Glomerular endothelial cell (primary cell): ENCODE measurements at places on chromosomes 7 and 10. TPM values are rescaled to one million over a fixed set of nuclear protein-coding genes. Genes with fewer than 3 reads are reported as not detected.
A peak's percentile ranks its signal among the peaks of the same experiment; 100 is the strongest.

DNA sequence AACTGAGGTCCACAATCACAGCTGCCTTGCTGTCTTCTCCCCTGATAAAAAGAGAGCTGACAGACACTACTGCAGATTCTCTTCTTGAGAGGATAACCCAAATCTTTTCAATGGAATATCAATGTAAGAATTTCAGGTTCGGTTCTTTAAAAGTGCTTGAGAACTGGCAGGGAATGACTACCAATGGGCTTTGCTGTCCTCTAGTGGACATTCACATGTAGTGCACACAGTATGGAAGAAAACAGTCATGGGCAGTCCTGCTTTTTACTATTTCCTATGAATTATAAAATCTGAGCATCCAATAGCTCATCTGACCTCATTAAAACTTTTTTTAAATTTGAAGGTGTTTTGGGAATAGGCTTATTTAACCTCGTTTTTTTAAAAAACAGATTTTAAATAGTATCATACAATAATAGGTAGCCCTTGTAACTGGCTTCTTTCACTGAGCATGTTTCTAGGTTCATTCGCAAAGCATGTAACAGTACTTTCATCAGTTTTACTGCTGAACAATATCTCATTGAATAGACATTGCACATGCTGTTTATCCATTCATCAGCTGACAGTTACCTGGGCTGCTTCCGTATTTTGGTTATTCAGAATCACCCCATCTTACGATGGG lies 18.3 kb downstream of the FZD9 start:
- peak; percentile 56 for DNase-seq

The PAX2 gene
- total RNA-seq, result 3.2 and 3.9 TPM in 2 replicates

DNA sequence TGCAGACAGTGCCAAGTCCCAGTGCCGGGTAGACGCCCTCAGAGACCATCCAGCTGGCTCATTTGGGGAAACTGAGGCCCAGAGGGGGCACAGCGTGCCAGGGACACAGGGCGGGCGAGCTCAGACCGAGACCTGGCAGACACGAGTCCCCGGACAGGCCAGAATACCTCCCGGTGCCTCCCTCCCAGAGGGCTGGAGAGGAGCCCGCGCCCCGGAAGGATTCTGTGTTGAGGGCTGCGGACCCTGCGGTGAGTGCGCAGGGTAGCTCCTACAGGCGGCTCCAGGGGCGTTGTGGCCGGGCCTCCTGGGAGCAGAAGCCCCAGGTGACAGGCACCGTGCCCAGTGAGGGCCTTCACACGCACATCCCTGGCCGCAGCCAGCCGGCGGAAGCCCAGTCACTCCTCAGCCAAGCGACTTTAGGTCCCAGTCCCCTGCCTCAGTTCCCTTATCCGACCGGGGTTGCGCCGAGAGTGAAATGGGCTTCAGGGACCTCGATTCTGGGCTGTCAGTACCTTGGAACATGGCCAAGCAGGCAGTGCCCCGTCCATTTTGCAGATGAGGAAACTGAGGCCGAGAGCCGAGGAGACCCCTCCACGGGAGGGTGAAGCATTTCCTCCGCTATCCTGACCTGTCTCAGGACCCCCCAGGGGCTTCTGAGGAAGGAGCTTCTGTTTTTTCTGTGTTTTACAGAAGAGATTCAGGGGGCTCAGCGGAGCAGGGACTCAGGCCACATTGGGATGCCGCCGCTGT lies 73.6 kb downstream of the ELFN1 start:
- no peak for DNase-seq

GRCh38 chr7:141161550-141162535 lies 88.0 kb downstream of the TMEM178B start:
- no peak for DNase-seq

- DNase-seq, result no peak
Observed at GRCh38 chr10:33684211-33684611, 349.7 kb upstream of the NRP1 start.

DNA sequence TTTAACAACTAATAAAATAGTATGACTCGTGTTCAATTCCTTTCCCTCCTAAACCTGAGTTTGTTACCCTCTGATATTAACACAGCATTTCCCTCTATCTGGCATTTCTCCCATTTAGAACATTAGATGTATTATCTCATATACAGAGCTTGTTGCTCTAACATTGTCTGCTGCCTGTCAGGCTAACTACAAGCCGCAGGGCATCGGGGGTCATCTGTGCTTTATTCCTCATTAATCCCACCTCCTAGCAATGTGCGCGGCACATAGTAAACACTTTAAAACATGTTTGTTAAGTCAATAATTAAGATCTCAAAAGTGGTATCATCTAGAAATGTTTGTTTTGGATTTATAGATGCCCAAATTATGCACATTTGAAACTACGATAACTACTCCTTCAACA lies 52.9 kb upstream of the NEBL start:
- DNase-seq, result no peak

DNA sequence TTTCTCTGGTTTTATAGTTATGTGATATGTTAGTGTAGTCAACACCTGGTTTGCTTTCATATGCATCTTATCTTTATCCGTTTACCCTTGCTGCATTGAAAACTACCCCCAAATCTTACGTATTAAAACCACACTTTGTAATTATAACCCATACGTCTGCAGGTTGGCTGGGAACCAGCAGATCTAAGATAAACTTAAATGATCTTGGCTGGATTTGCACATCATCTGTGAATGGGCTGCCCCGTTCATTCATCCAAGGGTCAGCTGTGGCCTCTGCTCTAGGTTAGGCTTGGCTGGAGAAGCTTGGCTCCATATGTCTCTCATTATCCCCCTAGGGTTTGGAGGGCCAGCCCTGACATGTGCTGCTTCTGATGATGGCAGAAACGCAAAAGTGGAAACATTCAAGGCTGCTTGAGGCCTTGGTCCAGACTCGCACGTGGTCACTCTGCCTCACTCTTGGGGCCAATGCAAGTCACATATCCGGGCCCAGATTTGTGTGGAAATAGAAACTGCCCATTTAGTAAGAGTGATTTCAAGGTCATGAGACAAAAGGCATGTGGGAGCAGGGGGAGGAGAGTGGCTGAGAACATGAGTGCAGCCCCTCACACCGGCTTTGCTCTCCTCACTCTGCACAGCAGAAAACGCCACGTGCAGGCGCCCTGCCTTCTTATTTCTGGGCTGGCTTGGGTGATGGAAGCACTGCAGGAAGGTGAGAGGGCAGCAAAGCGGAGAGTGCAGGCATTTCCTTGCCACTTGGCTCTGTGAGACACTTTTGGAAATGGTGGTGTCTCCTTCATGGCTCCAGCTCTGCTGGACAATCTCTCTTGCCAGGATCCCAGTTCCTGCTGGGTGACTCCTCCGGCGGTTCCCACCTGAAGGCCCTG lies 553.8 kb downstream of the GLRX3 start:
- DNase-seq, result no peak

DNA sequence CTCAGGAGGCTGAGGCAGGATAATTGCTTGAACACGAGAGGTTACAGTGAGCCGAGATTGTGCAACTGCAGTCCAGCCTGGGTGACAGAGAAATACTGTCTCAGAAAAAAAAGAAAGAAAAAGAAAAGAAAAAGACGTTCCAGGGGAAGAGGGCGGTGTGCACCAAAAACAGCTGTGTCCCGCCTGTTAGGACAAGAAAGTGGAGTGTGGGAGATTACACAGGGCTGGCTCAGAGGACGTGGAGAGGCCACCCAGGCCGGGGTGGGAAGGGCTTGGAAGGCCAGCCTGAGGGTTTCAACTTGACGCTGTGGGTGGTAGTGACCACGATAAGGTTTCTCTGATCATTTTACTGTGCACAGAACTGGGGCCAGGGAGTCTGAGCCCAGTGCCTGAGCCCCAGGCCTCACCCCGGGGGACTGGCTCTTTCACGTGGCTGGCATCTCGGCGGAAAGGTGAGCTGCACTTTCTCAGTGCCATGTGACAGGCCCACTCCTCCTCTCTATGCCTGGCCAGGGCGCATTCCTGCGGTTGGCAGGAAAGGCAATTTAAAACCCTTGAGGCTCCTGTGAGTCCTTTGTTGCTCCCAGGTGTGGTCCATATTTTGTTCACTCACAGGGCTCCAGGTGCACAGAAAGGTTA lies 13.9 kb downstream of the RHBDD2 start:
- no peak for DNase-seq

The CACNA2D1 gene
- total RNA-seq, result 18.8 and 26.2 TPM in 2 replicates

DNA sequence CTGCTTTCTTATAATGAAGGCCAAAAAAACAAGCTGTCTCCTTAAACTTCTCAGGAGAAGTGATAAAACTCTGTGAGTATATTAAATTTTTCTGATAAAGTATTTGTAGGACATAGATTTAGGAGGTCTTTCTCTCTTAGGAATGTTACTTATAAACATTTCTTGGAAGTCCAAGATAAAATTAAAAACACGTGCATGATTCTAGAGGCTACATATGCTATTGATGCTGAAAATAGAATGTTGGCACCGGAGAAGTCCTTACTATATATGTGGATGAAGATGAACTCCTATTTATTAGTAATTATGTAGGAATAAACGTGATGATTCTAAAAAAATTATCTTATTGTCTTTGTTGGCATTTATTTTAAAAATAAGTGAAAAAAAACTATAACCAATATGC lies 241.3 kb upstream of the LRRTM3 start:
- no peak for DNase-seq

The RET gene
- 0.44 and 2.3 TPM in 2 replicates for total RNA-seq

DNA sequence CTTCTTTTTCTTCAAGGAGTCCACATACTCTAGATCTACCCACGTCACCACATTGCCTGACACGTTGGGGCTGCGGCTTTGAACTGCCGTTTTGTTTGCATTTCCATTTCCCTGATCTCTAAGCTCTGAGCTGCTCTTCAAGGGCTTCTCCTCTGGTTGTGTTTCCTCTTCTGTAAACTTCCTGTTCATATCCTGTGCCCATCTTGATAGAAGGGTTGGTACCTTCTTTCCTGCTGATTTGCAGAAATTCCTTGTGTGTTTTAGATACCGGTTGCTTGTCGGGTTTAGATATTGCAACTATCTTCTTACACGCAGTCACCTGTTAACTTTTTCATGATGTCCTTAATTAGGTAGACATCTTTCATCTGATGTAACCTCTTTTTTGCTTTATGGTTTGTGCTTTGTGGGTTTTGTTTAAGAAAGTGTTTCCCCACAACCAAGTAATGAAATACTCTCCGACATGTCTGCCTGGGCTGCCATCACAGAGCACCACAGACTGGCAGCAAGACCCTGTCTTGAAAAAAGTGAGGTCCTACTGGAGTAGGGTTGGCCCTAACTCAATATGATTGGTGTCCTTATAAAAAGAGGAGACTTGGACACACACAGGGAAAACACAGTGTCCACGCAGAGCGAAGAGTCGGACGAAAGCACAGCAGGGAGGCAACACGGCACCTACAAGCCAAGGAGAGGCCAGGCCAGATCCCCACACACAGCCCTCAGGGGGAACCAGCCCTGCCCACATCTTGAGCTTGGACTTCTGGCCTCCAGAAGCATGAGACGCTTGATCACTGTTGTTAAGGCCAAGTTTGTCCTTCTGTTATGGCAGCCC lies 99.1 kb upstream of the PDGFA start:
- no peak for DNase-seq

DNA sequence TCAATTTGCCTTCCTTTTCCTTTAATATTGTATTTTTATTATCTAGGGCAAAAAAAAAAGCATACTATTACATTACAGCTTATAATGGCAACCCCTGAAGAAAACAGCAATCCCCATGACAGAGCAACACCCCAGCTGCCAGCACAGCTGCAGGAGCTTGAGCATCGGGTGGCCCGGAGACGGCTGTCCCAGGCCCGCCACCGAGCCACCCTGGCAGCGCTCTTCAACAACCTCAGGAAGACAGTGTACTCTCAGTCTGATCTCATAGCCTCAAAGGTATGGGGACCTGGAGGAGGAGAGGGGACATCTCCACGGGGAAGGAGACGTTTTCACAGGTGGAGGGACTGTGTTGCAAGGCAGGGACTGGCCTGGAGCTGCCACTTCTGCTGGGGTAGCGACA lies 6.8 kb downstream of the STRA8 start:
- DNase-seq, result no peak

DNA sequence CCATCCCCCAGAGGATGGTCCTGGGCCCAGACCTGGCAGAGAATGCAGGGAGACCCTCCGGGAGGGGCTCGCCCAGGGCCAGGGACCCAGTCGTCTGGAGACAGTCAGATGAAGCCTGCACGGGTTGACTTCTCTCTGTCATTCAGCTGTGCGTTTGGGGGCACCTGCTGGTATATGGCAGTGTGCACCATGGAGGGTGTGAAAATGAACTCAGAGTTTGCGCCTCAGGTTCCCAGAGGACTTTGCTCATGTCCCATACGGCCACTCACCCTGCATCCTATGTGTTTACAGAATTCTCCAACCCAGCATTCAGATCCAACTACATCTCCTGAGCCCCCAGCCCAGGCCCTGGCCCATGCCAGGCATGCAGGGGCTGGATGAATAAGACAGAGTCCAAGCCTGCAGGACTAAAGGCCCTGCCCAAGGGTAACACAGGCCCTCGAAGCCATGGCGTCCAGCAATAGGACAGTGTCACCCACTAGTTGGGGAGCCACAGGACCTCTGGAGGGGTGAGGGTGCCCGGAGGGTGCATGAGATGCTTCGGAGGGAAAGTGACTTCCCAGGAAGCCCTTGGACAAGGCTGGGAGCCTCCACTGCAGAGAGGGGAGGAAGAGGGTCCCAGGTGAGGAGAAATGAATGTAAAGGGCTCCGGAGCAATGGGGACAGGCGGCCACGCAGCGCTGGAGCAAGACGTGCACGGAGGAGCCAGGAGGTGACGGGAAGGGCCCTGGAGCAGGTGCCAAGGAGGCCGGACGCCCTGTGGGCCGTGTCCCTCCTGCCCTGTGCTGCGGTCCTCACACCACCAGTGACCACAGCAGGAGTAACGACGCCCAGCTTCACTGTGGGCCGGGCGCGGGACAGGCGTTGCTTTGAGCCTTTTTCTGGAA lies 36.3 kb downstream of the CALML3 start:
- DNase-seq, result no peak

DNA sequence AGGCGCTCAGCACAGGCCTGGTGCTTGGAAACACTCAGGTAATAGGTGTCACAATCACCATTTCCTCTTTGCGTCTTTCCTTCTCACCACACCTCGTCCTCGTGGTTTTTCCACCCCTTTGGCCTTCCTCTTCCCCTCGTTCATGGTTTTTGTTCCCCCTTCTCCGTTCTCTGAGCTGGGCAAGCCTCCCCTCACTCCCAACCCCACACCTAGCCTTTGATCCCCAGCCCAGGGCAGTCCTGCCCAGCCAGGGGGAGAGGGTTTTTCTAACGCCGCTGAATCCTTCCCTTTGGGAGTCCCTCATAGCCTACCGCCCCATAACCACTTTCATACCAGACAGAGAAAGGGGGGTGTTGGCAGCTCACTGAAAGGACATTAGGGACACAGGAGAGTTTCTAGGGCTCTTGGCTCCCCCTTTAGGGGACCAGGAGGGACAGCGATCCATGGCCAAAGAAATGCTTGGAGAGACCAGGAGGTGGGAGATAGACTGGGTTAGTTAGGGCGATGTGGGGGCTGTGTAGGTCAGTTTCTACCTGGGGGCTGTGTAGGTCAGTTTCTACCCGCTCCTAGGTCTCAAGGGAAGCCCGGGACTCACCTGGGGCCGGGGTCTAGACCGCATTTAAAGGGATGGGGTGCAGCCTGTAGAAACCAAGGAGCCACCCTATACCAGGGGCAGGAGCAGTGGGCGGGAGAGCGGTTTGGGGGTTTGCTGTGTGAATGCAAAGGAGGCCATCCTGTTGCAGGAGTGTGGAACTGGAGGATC lies 1.4 kb downstream of the EPHB4 start:
- no peak for DNase-seq
